SJSA1 (cell line): ENCODE measurements at places on chromosomes 2 and 18.

DNA sequence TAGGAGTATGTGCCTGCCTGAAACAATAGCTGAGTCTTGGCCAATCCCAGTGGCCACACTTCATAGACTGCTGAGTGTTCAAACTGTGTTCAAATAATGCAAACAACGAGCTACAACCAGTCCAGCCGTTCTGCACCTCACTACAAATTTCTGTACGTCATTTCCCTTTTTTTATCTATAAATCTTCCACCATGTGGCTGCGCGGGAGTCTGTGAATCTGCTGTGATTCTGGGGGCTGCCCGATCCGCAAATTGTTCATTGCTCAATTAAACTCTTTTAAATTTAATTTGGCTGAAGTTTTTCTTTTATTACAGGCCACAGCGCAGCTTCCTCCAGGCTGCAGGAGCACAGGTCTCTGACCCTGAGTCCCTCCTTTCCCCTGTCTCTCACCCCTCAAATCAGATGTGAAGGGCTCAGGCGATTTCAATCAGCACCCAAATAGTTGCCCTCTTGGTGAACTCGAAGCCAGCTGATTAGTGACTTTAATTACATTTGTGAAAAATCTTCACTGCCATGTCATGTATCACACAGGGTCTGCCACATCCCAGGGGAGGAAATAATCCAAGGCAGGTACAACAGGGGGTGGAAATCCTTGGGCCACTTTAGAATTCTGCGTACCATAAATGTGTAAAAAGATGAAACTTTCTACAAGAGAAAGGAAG is 145.6 kb downstream of the NDUFA10 start:
- no peak for DNase-seq

- no peak for DNase-seq
Observed at GRCh38 chr2:171244466-171244969, 83.8 kb upstream of the TLK1 start.

GRCh38 chr2:241033994-241034393 is 35.6 kb downstream of the SNED1 start:
- DNase-seq = no peak

DNA sequence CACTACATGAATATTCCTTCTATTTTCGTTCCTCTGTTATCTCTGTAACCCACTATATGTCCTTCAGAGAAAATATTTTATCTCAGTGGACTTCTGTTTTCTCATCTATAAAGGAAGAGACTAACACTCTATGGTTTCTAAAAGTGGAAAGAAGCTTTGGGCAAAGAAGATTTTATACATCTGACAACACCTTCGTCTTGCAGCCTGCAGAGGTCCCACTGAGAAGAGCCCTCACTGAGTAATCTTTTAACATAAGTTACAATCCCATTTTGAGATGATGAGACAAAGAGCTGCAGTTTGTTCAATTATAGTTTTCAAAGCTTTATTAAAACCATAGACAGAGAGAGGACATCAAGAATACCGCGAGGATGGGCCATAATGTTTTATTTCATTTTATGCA is 28.7 kb downstream of the XIRP2 start:
- DNase-seq = no peak

- no peak for DNase-seq
Observed at GRCh38 chr2:28568533-28568932, 72.7 kb downstream of the PLB1 start.
